Activated CD8-positive, alpha-beta memory T cell treated with anti-CD3 and anti-CD28 coated beads for 48 hours (primary cell): ENCODE measurements at places on chromosomes 4 and X.

GRCh38 chrX:78333521-78333920, 6.1 kb upstream of the CYSLTR1 start:
- no peak for DNase-seq

DNA sequence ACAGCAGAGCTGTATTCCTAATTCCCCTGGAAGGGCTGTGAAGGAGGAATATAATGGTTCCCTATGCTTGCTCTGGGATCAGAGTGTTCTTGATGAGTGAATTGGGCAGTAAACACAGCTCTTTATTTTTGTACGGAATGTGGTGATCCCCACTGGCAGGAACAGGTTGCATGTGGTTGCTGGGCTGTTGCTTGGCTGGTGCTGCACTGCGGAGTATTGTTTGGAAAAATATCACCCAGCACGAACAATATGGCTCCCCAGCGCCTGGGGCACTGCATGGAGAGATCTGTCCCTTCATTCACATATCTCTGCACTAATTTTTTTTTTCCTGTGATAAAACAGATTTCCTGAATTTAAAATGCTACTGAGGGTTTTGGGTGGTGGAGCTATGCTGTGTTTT, 119.7 kb downstream of the MGST2 start:
- DNase-seq: no peak

DNA sequence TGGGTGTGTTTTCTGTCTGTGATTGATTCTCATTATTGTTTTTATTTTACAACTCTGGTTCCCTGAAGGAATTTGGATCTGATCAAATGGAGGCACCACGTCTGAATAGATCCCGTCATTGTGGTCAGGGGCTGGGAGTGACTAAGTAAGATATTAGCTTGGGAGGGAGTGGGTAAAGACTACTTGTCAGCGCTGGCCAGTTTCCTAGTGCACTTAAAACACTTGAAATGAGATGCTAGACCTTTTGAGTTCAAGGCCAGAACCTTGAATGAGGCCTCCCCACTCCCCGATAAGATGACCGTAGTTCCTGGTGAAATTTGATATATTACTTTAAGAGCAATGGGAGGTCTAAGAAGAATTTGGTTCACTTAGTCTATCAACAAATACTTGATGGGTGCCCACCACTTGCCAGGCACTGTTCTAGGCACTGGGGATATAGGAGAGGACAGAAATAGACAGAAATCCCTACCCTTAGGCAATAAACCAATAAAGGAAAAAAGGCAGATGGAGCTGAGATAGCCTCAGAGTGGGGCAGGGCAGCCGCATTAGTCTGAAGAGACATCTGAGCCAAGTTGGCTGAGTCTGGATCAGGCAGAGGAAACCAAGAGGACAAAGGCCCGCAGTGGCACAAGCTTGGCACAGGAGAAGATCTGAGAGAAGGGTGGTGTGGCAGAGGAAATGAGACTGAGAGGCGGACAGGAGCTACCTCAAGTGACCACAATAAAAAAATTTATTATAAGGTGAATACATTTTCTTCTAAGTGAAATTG, 11.8 kb downstream of the FAM184B start:
- no peak for DNase-seq

DNA sequence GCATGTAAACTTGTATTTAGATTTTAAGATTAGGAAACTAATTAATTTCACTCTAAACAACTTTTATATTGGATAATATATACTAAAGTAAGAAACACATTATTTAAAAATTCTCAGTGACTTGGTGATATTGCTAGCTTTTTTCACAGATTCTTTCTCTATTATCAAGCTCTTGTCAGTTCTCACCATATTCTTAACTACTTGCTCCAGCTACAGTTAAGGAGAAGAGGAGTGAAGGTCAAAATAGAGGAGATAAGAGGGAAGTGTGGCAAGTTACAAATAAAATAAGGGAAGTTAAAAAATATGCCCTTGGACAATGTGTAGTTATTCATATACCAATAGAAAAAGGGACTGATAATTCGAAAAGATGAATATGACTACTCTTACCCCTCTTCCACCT, 34.7 kb upstream of the NAF1 start:
- no peak for DNase-seq
